ENCODE measurements at places on chromosomes 6 and 20. TPM values are rescaled to one million over a fixed set of nuclear protein-coding genes. Genes with fewer than 3 reads are reported as not detected.

SPDEF gene
- total RNA-seq, result not detected

DNA sequence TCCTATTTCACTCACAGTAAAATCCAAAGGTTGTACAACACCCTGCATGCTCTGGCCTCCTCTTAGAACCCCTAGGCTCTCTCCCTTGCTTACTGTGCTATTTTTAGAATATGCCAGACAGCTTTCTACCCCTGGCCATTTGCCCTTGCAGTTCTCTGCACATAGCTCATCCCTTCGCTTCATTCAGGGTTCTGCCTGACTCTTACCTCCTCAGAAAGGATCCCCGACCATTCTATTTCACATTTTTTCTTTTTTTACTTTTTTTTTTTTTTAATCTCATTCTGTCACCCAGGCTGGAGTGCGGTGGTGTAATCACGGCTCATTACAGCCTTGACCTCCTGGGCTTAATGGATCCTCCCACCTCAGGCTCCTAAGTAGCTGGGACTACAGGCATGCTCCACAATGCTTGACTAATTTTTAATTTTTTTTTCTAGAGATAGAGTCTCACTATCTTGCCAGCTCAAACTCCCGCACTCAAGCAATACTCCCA is 33.6 kb downstream of the COMMD7 start:
- no peak overlapping the region for H3K4me3 ChIP-seq
- peaks cover 5% of the 10 kb centered on the region for H3K4me1 ChIP-seq
- no peak for DNase-seq
- no peak overlapping the region for H3K27ac ChIP-seq
- H3K27me3 ChIP-seq, result no peaks in the 10 kb centered on the region
- peaks cover 23% of the 10 kb centered on the region for H3K36me3 ChIP-seq

DNA sequence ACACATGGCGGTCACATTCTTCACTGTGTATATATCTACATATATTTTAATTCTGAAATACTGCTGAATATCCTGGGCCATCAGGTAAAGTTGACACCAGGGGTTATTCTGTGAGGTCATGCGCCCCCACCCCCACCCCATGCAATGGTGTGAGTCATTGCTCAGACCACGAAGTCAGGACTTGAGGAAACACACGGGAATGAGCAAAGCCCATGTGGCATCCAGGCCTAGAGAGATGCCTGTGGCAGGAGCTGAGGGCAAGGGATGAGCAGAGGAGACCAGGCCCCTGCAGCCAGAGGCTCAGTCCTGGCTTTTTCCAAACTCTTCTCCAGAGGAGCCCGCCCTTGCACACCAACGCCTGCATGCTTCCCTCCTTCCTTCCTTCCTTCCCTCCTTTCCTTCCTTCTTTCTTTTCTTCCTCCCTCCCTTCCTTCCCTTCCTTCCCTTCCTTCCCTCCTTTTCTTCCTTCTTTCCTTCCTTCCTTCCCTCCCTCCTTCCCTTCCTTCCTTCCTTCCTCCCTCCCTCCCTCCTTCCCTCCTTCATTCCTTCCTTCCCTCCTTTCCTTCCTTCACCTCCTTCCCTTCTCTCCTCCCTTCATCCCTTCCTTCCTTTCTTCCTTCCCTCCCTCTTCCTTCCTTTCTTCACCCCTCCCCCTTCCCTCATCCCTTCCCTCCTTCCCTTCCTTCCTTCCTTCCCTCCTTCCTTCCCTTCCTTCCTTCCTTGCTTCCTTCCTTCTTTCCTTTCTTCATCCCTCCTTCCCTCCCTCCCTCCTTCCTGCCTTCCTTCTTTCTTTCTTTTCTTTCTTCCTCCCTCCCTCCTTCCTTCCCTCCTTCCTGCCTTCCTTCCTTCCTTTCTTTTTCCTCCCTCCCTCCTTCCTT is 72.0 kb upstream of the INSM1 start:
- no peaks in the 10 kb centered on the region for H3K4me1 ChIP-seq
- H3K27ac ChIP-seq, result no peak overlapping the region
- no peak overlapping the region for H3K4me3 ChIP-seq
- H3K27me3 ChIP-seq, result no peaks in the 10 kb centered on the region
- DNase-seq, result no peak

DNA sequence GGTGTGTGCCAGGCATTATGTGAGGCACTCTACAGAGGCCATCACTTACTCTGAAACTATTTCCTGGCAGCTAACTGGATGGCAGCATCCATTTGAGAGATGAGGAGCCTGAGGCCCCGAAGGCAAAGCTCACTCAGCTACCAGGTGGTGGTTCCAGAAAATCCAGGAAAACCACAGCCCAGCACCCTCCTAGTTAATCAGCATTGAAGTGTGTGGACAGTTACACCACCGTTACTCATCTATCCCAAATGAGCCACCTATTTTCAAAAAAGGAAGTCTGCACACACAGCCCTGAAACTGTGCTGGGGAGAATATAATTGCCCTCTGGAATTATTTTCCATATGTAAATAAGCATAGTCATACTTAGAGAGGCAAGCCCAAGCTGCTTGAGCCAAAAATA is 67.4 kb downstream of the CNBD2 start:
- no peaks in the 10 kb centered on the region for H3K36me3 ChIP-seq
- DNase-seq, result no peak
- H3K27me3 ChIP-seq, result no peaks in the 10 kb centered on the region
- H3K27ac ChIP-seq, result no peak overlapping the region
- no peaks in the 10 kb centered on the region for H3K4me1 ChIP-seq
- H3K4me3 ChIP-seq, result no peak overlapping the region

DNA sequence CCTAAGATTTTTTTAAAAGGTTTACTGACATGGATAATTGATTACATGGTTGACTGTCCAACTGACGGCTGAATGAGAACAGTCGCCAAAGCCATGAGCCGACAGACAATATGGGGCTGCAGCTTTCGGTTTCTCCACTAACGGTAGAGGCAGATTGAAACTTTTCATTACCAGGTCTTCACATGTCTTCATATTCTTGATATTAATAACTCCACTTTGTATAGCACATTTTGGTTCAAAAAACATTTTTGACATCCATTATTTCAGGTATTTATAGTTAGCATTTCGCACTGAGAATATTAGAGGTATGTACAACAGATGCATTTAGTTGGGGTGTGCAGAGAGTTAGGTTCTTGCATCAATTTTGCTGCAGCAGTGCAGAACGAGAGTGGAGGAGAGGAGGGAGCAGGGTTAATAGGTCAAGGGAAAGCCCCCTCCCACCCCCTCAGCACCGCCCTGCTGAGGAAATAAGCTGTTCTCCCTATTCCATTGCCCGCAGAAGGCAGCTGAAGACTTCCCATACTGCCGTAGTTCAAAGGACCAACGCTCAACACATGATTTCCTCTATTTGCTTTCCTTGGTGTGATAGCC is 73.6 kb upstream of the ADTRP start:
- no peaks in the 10 kb centered on the region for H3K36me3 ChIP-seq
- H3K27me3 ChIP-seq, result no peaks in the 10 kb centered on the region
- no peak overlapping the region for H3K4me3 ChIP-seq
- peaks cover 6% of the 10 kb centered on the region for H3K4me1 ChIP-seq
- no peak overlapping the region for H3K27ac ChIP-seq
- DNase-seq, result no peak

FRK gene
- total RNA-seq, result 0.63 TPM

- no peak overlapping the region for H3K4me3 ChIP-seq
- H3K27ac ChIP-seq, result no peak overlapping the region
- H3K4me1 ChIP-seq, result peaks cover 26% of the 10 kb centered on the region
These were observed 2.1 kb downstream of the CNR1 start for GRCh38 chr6:88164061-88164460.

GRCh38 chr6:423055-423798 is 31.7 kb downstream of the IRF4 start:
- no peak overlapping the region for H3K4me3 ChIP-seq
- no peak overlapping the region for H3K27ac ChIP-seq
- H3K27me3 ChIP-seq, result no peaks in the 10 kb centered on the region
- H3K36me3 ChIP-seq, result no peaks in the 10 kb centered on the region
- H3K4me1 ChIP-seq, result no peaks in the 10 kb centered on the region
- DNase-seq, result no peak

UBD gene
- 10.8 TPM for total RNA-seq

- no peak overlapping the region for H3K4me3 ChIP-seq
- H3K4me1 ChIP-seq, result peaks cover 8% of the 10 kb centered on the region
- H3K27me3 ChIP-seq, result no peaks in the 10 kb centered on the region
- DNase-seq, result peak; percentile 87
These were observed 46.8 kb downstream of the PYGB start for GRCh38 chr20:25294459-25295385.

FAM217A gene
- not detected for total RNA-seq

DNA sequence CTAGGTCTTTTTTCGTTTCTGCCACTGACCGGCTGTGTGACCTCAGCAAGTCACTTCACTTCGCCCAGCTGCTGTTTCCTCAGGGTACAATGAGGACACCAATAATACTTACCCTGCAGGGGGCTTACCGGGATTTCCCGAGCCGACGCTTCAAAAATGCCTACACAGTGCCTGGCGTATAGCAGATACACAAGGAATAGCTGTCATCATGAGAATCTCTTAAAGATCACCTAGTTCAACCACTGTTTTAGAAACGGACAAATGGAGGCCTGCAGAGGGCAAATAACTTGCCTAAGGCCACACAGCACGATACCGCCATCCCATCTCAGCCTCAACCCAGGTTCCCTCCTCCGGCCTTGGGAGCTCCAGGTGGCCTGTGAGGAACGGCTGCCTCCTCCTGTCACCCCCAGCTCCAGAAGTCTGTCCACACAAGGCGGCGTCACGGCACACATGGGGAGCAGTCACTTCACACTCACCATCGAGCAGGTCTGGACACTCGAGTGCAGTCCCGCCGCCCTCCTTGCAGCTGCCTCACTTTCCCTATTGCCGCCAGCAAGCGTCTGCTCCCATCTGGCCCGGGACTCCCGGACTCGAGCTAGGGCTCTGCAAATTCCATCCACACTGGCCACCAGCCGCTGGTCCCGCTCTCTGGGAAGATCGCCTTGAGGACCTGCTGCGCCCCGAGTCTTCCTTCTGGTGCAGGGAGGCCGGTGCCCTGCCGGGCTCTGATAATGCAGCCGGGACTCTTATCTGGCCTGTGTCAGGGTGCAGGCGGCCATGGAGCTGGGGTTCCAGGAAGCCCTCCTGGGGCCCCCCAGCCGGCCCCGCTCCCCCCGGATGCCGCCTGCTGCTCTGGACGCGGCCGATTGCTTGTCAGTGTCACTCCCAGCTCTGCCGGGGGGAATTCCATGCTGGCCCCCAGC is at the start of gene RIPOR3:
Gene RIPOR3 (minus strand): TSS at position 893 of the 923 bp plus-strand sequence. CDS start 414 bp downstream, at position 479.
- no peaks in the 10 kb centered on the region for H3K27me3 ChIP-seq
- peak within 1 kb of the TSS; percentile 51 for H3K27ac ChIP-seq
- peaks cover 36% of the 10 kb centered on the region for H3K4me1 ChIP-seq
- H3K36me3 ChIP-seq, result no peaks in the 10 kb centered on the region

- H3K36me3 ChIP-seq, result no peaks in the 10 kb centered on the region
- peak overlapping the region; percentile 54 for H3K27ac ChIP-seq
- no peak for DNase-seq
- no peaks in the 10 kb centered on the region for H3K27me3 ChIP-seq
- H3K4me1 ChIP-seq, result no peaks in the 10 kb centered on the region
- no peak overlapping the region for H3K4me3 ChIP-seq
These were observed 126.0 kb downstream of the RNASET2 start for GRCh38 chr6:166830185-166830890.

- no peak for DNase-seq
- no peak overlapping the region for H3K27ac ChIP-seq
- no peaks in the 10 kb centered on the region for H3K4me1 ChIP-seq
- peaks cover 85% of the 10 kb centered on the region for H3K27me3 ChIP-seq
- H3K4me3 ChIP-seq, result no peak overlapping the region
- H3K36me3 ChIP-seq, result no peaks in the 10 kb centered on the region
These were observed 1.6 kb downstream of the GNAS start for GRCh38 chr20:58853976-58854637.

DNA sequence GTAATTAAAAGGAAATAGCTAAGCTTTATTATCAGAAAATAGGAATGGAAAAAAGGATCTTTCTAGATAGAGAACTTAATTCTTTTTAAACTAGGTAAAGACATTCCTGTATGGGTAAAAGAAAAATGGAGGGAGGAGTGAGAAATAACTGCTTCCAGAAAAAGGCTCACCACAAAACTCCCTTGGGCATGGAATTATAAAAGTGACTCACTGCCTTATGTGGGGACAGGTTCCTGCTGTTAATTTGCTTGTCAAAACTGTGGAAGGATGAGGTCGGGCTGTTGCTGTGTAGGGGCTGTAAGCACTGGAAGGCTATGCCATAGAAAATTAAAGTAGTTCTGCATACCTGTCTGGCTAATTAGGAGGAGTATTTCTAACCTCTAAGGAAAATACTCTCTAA is 158.7 kb downstream of the UBE3D start:
- no peaks in the 10 kb centered on the region for H3K4me1 ChIP-seq
- DNase-seq, result no peak
- H3K27ac ChIP-seq, result no peak overlapping the region

NECAB3 gene
- total RNA-seq, result 18.8 TPM

GRCh38 chr20:272718-273117 is 15.2 kb downstream of the DEFB132 start:
- DNase-seq, result no peak
- H3K27ac ChIP-seq, result no peak overlapping the region

- peak overlapping the region; percentile 61 for H3K27ac ChIP-seq
- H3K4me1 ChIP-seq, result peaks cover 31% of the 10 kb centered on the region
- H3K36me3 ChIP-seq, result no peaks in the 10 kb centered on the region
- H3K4me3 ChIP-seq, result no peak overlapping the region
- H3K27me3 ChIP-seq, result no peaks in the 10 kb centered on the region
These were observed 31.4 kb downstream of the ACSS2 start for GRCh38 chr20:34907616-34908469.

GRCh38 chr20:10562899-10563298 is 110.9 kb downstream of the JAG1 start:
- no peak overlapping the region for H3K27ac ChIP-seq
- H3K4me3 ChIP-seq, result no peak overlapping the region
- H3K36me3 ChIP-seq, result no peaks in the 10 kb centered on the region

NKX2-4 gene
- not detected for total RNA-seq

DNA sequence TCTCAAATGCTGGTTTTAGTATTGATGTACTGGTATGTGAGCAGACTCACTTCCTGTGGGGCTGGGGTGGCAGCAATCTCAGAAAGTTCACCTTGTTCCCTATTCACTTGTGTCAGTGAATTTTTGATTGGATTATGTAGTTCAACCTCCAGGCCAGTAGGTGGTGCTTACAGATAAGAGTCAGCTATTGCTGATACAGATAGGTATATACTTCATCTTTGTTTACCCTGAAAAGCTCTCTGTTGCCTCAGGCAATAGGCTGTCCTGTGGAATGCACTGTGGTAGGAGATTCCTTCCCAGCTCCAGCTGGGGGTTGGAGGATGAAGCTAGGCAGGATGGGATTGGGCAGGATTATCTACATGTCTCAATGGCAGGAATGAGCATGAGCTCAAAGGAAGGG is 851.2 kb upstream of the EYS start:
- no peaks in the 10 kb centered on the region for H3K27me3 ChIP-seq
- H3K36me3 ChIP-seq, result no peaks in the 10 kb centered on the region
- H3K27ac ChIP-seq, result no peak overlapping the region
- no peaks in the 10 kb centered on the region for H3K4me1 ChIP-seq

- no peak overlapping the region for H3K27ac ChIP-seq
- H3K4me1 ChIP-seq, result no peaks in the 10 kb centered on the region
- no peak for DNase-seq
- no peak overlapping the region for H3K4me3 ChIP-seq
- H3K27me3 ChIP-seq, result no peaks in the 10 kb centered on the region
- H3K36me3 ChIP-seq, result no peaks in the 10 kb centered on the region
These were observed 447.9 kb upstream of the OPRM1 start for GRCh38 chr6:153591159-153591558.

- H3K4me3 ChIP-seq, result no peak overlapping the region
- H3K36me3 ChIP-seq, result no peaks in the 10 kb centered on the region
- H3K27me3 ChIP-seq, result no peaks in the 10 kb centered on the region
- no peak overlapping the region for H3K27ac ChIP-seq
- no peaks in the 10 kb centered on the region for H3K4me1 ChIP-seq
These were observed 319.6 kb upstream of the POU3F2 start for GRCh38 chr6:98514796-98515195.

GRCh38 chr6:36924778-36925374 is 29.7 kb upstream of the PI16 start:
- no peak for DNase-seq
- no peak overlapping the region for H3K4me3 ChIP-seq
- H3K36me3 ChIP-seq, result peaks cover 63% of the 10 kb centered on the region
- no peaks in the 10 kb centered on the region for H3K4me1 ChIP-seq
- no peaks in the 10 kb centered on the region for H3K27me3 ChIP-seq
- H3K27ac ChIP-seq, result no peak overlapping the region

ADGRB3 gene
- 4.1 TPM for total RNA-seq

All from spleen (tissue), 13 donors.